ENCODE measurements at places on chromosomes 2 and 18.

GRCh38 chr2:240985881-240986786 is 12.3 kb upstream of the SNED1 start:
- DNase-seq, result no peak

- no peak for DNase-seq
Observed at GRCh38 chr2:7191932-7192331, 274.7 kb downstream of the RNF144A start.

- DNase-seq, result no peak
Observed at GRCh38 chr2:181306785-181307184, 150.4 kb upstream of the ITGA4 start.

DNA sequence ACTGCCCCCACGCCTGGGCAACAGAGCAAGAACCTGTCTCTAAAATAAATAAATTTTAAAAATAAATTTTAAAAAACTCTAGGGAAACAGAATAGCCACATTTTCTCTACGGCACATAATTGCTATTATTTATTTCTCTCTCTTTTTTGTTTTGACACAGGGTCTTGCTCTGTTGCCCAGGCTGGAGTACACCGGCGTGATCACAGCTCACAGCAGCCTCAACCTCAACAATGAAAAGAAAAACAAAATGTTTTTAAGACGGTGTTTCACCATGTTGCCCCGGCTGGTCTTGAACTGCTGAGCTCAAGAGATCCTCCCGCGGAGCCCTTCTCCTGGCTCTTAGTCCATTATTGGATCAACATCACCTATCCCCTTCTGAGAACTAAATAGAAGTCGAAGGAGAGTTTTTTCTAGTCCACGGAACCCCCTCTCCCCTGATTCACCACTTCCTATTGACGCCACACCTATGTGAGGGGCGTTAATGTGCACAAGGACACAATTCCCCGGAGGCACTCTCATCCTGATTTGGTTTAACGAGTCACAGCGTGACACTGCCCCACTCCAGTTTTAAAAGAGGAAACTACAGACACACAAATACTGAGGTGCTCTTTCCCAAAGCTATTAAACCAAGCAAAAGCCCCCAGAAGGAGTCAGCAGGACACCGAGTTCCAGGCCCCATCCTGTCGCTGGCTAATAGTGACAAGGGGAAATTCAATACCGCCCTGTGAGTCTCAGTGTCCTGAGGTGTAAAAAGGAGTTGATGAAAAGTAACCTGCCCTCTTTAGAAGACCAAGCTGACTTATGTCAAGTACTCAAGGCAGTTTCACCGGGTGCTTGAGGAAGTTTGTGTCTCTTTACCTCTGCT is 1.1 kb downstream of the NPC1 start:
- no peak for DNase-seq

DNA sequence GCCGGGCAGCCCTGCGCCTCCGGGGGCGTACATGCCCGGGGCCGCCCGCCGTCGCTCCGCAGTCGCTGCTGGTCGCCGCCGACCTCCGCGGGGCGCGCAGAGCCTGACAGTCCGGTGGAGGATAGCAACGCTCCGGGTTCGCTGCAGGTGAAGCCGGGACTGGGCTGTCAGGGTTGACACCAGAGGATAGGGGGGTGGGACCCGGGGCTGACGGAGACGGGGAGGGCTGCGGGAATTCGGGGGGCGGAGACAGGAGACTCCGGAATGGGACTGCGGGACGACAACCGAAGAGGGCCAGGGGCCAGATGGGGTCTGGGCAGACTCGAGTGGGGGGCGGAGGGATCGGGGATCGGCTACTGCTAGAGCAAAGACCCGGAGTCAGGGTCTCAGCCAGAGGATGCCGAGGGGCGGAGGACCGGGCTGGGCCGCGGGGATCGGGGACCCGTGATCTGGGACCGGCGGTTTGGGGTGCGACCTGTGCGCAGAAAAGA is 403 bp downstream of the TMEM127 start:
- no peak for DNase-seq

GRCh38 chr2:1696472-1696871 is 47.8 kb downstream of the PXDN start:
- DNase-seq, result no peak

DNA sequence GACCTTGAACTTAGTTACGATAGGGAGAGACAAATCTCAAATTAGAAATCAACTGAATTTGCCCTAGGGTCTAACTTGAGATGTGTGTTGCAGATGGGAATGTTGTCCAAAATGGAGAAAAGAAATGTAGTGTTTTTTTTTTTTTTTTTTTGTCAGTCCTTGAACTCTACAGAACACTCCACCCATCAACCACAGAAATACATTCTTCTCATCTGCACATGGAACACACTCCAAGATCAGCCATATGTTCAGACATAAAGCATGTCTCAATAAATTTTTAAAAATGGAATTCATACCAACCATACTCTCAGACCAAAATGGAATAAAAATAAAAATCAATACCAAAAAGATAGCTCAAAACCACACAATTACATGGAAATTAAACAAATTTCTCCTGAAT is 526.5 kb downstream of the FBXO15 start:
- DNase-seq, result no peak

DNA sequence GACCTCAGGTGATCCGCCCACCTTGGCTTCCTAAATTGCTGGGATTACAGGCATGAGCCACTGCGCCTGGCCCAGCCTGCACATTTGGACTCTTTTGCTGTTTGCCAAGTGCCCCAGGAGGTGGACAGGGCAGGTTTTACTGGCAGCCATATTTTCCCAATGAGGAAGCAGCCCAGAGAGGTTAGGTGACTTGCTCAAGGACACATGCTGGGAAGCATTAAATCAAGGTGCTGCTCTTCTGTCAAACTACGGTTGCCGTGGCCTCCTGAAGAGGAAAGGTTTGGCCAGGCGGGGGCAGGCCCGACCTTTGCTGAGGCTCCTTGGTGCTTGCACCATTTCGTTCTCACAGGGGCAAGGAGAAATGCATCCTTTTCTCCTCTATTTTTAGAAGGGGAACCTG is 44.0 kb downstream of the DNMT3A start:
- no peak for DNase-seq

DNA sequence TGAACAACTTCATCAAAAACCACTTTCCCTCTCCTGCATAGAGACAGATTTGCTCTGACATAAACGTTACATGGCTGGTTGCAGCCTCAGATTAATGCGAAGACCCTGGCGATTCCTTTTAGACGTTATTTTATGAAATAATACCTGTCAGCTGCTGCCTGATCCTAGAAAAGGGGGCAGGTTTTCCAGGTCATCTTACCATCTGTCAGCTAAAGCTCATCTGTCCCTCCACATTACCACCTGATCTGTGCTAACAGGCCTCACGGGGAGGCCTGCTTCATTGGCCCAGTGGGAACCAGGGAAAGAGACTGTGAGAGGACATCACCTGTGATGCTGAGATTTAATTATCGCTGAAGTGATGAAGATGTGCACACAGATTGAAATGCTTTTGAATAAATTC is 261.0 kb downstream of the ARHGAP15 start:
- no peak for DNase-seq

- no peak for DNase-seq
Observed at GRCh38 chr2:172214252-172214651, 111.6 kb upstream of the DLX2 start.

DNA sequence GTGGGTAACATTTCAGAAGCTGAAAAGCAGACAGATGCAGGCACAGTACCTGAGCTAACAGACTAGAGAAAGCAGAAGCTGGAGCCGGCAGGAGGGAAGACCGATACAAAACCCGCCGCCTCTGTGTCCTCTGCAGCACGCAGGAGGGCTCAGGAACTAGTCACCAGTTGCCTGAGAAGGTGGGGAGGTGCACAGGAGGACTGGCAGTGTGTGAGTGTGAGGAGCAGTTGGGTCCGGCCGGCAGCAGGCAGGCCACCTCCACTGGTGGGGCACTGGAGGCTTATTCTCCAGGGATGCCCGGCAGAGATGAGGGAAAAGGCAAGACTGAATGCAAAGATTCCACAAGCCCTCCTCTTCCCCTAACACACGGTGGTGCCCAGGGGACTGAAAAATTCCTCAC is 18.2 kb downstream of the ERCC3 start:
- DNase-seq, result no peak

Measured in hippocampal formation (tissue), 2 donors.